Activated CD4-positive, CD25-positive, alpha-beta regulatory T cell treated with anti-CD3 and anti-CD28 coated beads, Interleukin-2, amount 50 U/mL, for 72 hours (primary cell): ENCODE measurements at places on chromosomes 5 and 9.

DNA sequence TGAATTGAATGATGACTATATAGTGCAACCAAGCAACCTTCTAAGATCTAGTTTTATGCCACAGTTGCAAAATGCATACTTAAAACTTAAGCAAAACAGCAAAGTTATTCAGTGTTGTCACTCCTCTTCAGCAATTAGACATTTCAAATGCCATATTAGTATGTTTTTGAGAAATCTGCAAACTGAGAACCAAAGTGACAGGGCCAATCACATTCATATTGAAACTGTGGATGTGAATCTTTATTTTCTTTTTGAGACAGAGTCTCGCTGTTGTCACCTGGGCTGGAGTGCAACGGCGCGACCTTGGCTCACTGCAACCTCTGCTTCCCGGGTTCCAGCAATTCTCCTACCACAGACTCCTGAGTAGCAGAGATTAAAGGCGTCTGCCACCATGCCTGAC, 249.2 kb upstream of the EFNA5 start:
- no peak for DNase-seq

- no peak for DNase-seq
Observed at GRCh38 chr5:169804861-169805260, 167.8 kb downstream of the DOCK2 start.

DNA sequence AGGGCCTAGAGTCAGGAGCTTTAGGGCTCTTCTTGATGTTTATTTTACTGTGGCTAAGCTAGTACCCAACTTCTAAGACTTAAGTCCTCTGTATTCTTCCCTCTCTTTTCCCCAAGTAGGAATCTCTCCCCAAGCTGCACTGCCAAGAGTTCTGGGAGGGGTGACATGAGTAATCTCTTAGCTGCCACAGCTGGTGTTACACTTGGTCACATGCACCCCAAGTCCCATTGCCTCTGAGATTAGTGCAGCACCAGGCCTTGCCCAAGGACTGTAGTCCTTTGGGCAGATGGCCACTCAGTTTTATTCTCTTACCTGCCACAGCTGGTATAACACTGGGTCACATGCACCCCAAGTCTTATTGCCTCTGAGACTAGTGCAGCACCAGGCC, 114.7 kb upstream of the RIOK2 start:
- DNase-seq = no peak

DNA sequence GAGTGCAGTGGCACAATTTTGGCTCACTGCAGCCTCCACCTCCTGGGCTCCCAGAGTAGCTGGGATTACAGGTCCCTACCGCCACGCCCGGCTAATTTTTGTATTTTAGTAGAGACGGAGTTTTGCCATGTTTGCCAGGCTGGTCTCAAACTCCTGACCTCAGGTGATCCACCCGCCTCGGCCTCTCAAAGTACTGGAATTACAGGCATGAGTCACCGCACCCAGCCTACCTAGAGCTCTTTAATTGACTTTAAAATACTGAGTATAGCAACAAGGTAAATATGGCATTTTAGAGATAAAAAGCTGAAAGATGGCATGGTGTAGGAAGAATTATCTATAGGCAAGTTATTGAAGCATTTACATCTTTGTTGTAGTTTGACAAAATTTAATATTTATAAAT, 21.0 kb downstream of the APC start:
- no peak for DNase-seq

DNA sequence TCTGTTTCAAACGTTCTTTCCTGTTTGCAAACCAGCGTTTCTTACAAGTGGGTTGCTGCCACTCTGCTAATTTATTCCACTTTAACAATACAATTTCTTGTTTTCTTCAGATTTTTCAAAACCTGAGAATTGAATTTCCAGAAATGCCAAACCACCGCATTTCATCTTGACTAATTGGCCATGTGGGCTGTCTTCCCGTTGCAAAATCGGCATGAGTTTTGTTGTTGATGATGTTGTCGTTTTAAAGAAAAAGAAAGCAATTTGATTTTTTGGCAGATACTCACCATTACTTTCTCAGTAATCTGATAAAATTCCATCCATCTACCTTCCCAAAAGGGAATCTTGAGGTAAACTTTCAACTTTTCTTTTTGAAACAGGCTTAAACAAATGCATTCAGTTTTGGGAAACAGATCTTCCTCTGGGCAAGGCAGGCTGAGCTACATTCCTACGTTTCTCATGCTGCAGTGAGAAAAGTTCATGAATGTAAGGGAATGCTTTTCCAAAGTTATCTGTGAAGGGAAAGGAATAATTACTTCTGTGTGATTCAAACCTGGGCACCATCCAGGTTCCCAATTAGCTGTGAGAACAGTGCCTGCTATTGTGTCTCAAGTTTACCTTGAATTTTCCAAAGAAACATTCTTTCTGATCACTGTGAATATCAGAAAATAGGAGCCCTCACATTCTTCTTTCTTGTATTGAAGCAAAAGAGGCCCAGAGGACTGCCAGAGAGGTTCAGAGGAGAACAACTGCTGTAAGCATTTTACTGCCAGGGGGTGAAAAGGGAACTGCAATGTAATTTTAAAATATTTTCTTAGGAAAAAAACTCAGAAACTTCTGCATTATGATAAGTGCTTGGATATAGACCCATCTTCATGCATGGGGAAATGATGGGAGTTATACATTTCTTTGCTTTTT, 100.7 kb upstream of the TUT7 start:
- no peak for DNase-seq

- no peak for DNase-seq
Observed at GRCh38 chr5:2505217-2505616, 246.3 kb downstream of the IRX2 start.

- DNase-seq = no peak
Observed at GRCh38 chr9:123412171-123412820, 56.3 kb downstream of the CRB2 start.

GRCh38 chr9:126701813-126702140, 88.0 kb downstream of the LMX1B start:
- DNase-seq = peak; percentile 22

DNA sequence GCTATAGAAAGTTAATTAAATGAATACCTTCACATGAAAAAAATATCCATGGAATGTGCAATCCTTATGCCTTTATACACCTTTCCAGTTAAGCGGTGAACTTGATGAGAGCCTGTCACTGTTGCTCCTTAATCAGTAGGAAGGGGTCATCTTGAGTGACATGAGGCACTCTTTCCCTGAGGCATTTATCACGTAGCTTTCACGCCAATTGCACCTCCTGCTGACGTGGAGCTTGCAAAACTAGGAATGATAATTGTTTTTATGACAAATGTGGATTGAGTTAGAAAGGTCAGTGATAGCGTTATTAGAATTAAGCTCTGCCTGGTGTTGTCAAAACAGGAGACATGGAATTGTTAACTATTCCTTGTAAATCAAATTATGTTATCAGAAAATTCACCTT, 79.7 kb downstream of the SLF1 start:
- DNase-seq = no peak

- DNase-seq = no peak
Observed at GRCh38 chr9:123756484-123757106, 173.3 kb downstream of the DENND1A start.

DNA sequence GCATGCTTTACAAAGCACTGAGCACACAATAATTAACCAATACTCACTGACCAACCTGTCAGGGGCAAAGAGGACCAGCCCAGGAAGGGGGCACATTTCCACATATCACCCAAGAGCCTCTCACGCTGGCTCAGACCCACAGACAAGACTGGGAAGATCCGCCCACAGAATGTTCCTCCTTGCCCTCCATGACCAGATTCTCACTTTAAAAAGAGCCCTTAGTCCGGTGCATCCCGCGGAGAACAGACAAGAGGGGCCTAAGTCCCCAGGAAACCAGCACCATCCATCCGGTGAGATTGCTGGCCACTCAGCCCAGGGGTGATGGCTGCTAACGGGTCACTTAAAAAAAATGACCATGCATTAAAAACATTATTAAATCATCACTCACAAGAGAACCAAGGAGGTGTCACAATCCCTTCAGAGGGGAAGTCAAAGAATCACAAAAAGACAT, 32.9 kb downstream of the SEMA4D start:
- DNase-seq = no peak

DNA sequence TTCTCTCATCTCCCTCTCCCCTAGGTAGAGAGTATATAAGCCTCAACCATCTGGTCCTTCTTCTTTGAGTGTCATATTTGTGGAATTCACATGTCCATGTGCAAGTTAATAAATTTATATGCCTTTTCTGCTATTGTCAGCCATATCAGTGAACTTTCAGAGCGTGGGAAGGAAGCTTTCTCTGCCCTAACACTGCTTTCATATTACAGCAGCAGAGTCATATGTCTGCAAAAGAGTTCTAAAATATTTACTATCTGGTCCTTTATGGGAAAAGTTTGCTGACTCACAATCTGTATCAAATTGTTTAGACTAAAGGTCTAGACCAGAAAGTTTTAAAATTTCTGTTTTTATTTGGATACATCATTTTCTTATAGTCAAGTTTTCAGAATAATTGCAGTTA, 669.0 kb downstream of the LRRC70 start:
- DNase-seq = no peak

GRCh38 chr5:142016556-142016955, 3.7 kb upstream of the GNPDA1 start:
- DNase-seq = no peak
